Kidney capillary endothelial cell (primary cell): ENCODE measurements at places on chromosomes 7 and 10.

- no peak for DNase-seq
Measured at GRCh38 chr10:79101560-79102497, 33.1 kb downstream of the ZMIZ1 start.

DNA sequence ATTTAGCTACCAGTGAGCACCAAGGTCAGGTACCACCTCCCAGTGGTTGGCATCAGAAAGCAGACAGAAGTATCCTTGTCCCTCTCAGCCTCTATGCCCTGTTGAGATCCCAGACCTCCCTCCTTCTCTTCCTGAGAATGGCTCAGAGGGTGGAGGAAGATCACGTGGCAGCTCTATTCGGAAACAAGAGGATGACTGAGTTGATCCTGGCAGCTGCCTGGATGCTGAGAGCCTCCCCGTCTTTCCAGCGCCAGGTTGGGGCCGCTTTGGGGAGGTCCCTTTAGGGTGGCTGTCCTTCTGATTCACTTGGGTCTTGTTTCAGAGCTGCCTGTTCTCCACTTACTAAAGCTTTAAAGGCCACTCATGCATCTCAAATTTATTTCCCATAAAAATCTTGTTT, 36.9 kb upstream of the NPFFR1 start:
- no peak for DNase-seq

GRCh38 chr7:96416599-96416998, 94.7 kb upstream of the SLC25A13 start:
- no peak for DNase-seq

DNA sequence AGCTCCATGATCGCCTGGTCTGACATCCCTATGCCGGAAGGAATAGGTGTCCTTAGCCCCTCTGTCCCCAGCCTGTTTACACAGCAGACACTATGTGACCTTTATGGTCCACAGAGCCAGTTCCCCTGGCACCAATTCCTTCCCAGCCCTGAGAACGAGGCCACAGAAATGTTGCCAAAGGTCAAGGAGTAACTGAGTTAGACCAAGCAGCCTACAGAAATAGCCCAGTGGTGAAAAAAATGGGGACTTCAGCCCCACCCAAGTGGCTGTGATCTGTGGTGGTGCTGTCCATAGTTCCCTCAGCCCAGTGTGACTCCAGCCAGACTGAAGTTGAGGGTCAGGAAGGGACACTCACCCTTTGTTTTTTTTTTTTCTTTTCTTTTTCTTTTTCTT, 2.5 kb downstream of the PGAM2 start:
- DNase-seq: no peak

- no peak for DNase-seq
Measured at GRCh38 chr7:150945853-150946420, 32.2 kb downstream of the KCNH2 start.

DNA sequence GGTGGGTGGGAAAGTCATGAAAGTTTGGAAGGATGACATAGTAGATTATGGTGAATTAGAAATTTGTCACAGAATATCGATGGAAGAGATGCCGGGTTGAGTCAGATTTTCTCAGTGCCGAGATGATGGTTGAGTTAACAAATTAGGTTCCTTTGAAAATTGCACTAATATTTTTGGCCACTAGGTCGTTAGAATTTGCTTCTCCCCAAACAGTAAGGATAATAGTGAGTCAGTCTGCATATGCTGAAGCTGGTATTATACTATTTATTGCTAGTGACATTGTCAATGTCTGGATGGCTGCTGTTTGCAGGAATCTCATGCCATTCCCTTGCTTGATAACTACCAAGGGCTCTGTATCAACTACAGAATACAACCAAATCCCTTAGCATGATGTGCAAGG, 37.7 kb upstream of the MINDY3 start:
- peak; percentile 62 for DNase-seq

DNA sequence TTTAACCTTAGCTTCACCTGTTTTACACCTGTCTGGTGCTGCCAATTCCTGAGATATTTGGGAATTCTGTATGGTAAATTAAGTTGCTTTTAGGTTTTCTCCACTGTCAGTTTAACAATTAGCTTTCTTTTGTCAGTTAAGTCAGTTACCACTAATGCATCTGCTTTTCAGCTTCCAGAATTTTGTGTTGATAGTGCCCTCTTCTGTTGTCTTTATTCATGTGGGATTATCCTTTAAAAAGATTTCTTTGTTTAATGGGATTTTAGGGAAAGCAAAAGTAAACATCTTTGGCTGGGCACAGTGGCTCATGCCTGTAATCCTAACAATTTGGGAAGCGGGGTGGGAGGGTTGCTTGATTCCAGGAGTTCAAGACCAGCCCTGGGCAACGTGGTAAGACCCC, 8.1 kb downstream of the TFAM start:
- DNase-seq: no peak

- no peak for DNase-seq
Measured at GRCh38 chr10:91495402-91495801, 85.3 kb downstream of the HECTD2 start.

GRCh38 chr10:17235136-17235535, 7.1 kb downstream of the VIM start:
- no peak for DNase-seq

GRCh38 chr10:34049469-34049868, 715.0 kb upstream of the NRP1 start:
- no peak for DNase-seq

- DNase-seq: no peak
Measured at GRCh38 chr10:112996462-112996861, 46.4 kb downstream of the TCF7L2 start.

GRCh38 chr10:20971901-20972300, 74.8 kb upstream of the NEBL start:
- DNase-seq: no peak

- no peak for DNase-seq
Measured at GRCh38 chr7:134473861-134474291, 15.0 kb upstream of the AKR1B1 start.

GRCh38 chr7:67387851-67388250, 391.2 kb downstream of the TYW1 start:
- DNase-seq: no peak

GRCh38 chr10:100622946-100623345, 87.2 kb downstream of the HIF1AN start:
- DNase-seq: no peak

DNA sequence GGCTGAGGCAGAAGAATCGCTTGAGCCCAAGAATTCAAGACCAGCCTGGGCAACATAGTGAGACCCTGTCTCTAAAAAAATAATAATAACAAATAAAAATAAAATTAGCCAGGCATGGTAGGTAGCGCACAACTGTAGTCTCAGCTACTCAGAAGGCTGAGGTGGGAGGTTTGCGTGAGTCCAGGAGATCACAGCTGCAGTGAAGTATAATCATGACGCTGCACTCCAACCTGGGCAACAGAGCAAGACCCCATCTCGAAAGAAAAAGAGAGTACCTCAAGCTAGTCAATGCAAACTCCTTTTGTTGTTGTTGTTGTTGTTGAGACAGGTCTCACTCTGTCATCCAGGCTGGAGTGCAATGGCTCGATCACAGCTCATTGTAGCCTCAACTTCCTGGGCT, 34.0 kb upstream of the NFE2L3 start:
- DNase-seq: no peak

- DNase-seq: no peak
Measured at GRCh38 chr10:78339251-78339650, 305.6 kb downstream of the RPS24 start.

GRCh38 chr7:45237788-45238461, 80.3 kb downstream of the RAMP3 start:
- DNase-seq: no peak

DNA sequence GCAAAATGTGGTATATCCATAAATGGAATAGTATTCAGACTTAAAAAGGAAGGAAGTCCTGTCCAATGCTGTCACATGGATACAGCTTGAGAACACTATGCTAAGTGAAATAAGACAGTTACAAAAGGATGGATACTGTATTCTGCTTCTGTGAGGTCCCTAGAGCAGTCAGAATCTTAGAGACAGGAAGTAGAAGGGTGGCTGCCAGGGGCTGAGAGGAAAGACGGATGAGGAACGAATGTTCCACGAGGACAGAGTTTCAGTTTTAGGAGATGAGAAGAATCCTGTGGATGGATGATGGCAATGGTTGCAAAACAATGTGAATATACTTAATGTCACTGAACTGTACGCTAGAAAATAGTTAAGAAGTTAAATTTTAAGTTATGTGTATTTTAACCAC, 3.8 kb downstream of the PRKCQ start:
- DNase-seq: no peak

- DNase-seq: no peak
Measured at GRCh38 chr7:23787272-23787671, 77.3 kb downstream of the STK31 start.

GRCh38 chr7:112156412-112156811, 49.8 kb downstream of the DOCK4 start:
- DNase-seq: no peak

GRCh38 chr7:78675511-78675910, 778.0 kb downstream of the MAGI2 start:
- no peak for DNase-seq

- DNase-seq: no peak
Measured at GRCh38 chr7:30266686-30267085, 17.7 kb upstream of the ZNRF2 start.

- DNase-seq: no peak
Measured at GRCh38 chr10:132383751-132384196, 13.2 kb upstream of the PWWP2B start.

- DNase-seq: no peak
Measured at GRCh38 chr7:2037301-2037807, 195.4 kb downstream of the MAD1L1 start.

GRCh38 chr7:3568516-3568915, 267.5 kb downstream of the SDK1 start:
- no peak for DNase-seq

DNA sequence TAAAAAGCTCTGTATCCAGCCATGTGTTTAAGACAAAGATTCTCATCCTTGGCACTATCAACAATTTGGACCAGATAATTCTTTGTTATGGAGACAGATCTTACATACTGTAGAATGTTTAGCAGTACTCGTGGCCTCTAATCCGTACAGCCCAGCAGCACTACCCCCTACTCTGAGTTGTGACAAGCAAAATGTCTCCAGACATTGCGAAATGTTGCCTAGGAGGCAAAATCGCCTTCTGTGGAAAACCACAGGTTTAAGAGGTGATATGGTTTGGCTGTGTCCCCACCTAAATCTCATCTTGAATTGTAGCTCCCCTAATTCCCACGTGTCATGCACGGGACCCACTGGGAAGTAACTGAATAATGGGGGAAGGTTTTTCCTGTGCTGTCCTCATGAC, 186.7 kb downstream of the CHCHD3 start:
- DNase-seq: no peak

DNA sequence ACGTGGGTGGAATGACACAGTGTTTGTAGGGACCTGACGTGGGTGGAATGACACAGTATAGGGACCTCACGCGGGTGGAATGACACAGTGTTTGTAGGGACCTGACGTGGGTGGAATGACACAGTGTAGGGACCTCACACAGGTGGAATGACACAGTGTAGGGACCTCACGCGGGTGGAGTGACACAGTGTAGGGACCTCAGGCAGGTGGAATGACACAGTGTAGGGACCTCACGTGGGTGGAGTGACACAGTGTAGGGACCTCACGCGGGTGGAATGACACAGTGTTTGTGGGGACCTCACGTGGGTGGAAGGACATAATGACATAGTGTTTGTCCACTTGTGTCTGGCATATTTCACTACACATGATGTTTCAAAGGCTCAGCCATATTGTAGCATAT, 19.3 kb downstream of the PPP2R2D start:
- no peak for DNase-seq

DNA sequence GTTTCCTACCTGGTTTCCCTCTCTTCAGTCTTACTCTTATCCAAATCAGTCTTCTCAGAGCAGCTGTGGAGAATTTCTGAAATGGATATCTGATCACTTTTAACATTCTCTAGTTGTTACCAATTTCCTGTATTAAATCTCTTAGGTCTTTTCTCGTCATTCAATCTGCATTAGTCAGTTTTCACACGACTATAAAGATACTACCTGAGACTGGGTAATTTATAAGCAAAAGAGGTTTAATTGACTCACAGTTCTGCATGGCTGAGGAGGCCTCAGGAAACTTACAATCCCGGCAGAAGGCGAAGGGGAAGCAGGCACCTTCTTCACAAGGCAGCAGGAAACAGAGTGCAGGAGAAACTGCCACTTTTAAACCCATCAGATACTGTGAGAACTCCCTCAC, 444.8 kb downstream of the GATA3 start:
- no peak for DNase-seq

- peak; percentile 87 for DNase-seq
Measured at GRCh38 chr10:80444646-80445319, 9.3 kb upstream of the TSPAN14 start.

DNA sequence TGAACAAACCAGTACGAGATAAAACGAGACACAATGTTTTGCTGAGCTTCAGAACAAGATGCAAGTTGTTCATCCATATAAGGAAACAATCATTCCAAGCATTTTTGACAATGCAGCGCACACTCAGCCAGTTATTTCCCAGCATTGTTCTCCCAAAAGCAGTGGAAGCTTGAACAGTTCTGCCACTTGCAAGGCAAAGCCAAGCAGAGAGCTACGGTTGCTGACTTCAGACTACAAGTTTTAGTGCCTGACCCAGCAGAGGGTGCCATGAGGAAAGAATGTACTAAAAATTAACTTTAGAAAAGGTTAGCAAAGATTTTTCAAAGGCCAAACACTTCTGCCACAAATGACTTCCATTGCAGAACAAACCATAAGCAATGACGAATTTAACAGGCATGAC, 152.5 kb downstream of the SLC25A13 start:
- DNase-seq: peak; percentile 21

DNA sequence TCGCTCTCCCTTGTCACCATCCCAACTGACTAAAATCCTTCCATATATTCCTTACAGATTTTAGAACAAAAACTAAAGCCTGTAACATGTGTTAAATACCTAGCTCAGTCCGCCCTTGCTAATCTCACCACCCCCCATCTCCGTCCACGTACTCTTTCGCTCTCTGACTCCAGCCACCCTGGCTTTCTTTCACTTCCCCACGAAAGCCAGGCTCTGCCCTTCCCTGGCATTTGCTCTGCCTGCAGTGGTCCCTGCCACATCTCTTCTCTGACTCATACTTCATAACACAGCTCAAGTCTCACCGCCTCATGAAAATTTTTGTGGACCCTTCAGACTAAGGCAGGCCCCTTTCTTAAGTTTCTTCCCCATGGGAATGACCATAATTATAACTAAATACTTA, 11.7 kb upstream of the GPAM start:
- no peak for DNase-seq
